ENCODE measurements at places on chromosomes 3 and 15.

- no peak overlapping the region for H3K4me3 ChIP-seq
- H3K4me1 ChIP-seq, result peaks cover 7% of the 10 kb centered on the region
- peaks cover 11% of the 10 kb centered on the region for H3K27me3 ChIP-seq
- H3K36me3 ChIP-seq, result no peaks in the 10 kb centered on the region
Observed at GRCh38 chr15:74604983-74605794, 10.4 kb upstream of the CLK3 start.

- no peaks in the 10 kb centered on the region for H3K27me3 ChIP-seq
- H3K4me3 ChIP-seq, result no peak overlapping the region
- DNase-seq, result peak; percentile 92
- peak overlapping the region; percentile 85 for H3K27ac ChIP-seq
- no peaks in the 10 kb centered on the region for H3K36me3 ChIP-seq
- H3K4me1 ChIP-seq, result peaks cover 69% of the 10 kb centered on the region
Observed at GRCh38 chr15:74389241-74390048, 22.0 kb upstream of the CYP11A1 start.

GRCh38 chr3:4043867-4044575 lies 244.8 kb downstream of the LRRN1 start:
- no peaks in the 10 kb centered on the region for H3K27me3 ChIP-seq
- H3K4me3 ChIP-seq, result no peak overlapping the region
- no peak overlapping the region for H3K27ac ChIP-seq

DNA sequence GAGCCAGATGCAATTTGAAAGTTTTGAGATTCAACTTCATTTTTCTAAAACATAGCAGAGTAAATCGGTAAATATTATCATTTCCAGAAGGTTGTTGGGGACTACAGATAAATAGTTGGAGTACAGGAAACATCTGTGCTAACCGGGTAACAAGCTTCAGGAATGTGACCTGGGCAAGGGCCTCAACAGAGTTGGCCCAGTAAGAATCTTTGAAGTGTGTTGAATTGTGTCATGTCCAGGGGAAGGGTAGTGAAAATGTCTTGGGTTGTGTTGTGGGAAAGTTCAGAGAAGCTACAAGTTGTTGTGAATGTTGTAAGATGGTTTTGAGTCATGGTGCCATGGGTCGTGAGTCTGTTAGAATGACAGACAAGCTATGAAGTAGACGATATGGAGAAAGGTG lies 35.7 kb downstream of the SQOR start:
- no peak overlapping the region for H3K27ac ChIP-seq
- H3K36me3 ChIP-seq, result no peaks in the 10 kb centered on the region
- H3K4me3 ChIP-seq, result no peak overlapping the region

DNA sequence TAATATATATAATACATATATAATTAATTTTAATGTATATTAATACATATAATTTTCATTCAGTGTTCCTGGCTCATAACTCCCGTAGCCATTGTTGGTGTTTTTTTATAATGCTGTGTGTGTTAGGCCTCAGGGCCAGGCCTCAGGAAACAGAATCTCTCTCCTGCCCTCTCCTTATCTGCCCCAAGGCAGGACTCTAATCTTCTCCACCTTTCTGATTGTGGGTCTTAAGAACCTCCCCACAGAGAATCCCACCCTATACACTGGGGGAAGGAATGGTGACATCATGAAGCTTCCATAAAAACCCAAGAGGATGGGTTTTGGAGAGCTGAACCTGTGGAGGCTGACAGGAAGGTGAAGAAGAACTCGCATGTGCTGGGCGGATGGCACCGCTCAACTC lies 4.0 kb upstream of the FMN1 start:
- no peak for DNase-seq
- peaks cover 8% of the 10 kb centered on the region for H3K4me1 ChIP-seq
- H3K4me3 ChIP-seq, result no peak overlapping the region
- peaks cover 8% of the 10 kb centered on the region for H3K27me3 ChIP-seq

DNA sequence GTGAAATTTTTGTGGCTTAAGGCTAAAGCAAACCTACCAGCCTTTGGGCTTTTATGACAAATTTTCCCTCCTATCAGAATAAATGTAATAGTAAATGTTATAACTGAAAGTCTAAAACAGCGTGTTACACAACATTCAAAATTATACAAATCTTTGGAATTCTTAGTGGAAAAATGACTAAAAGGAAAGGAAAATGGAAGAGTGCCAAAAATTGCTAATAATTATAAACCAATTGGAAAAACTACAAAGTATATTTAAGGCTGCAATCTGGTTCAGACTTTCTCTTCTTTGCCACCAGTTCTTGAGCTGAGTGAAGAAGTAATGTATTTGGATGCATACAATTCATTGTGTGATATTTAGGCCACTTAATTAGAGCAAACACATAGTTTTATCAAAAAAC lies 45.6 kb upstream of the PHLDB2 start:
- no peaks in the 10 kb centered on the region for H3K27me3 ChIP-seq
- no peaks in the 10 kb centered on the region for H3K36me3 ChIP-seq
- no peak overlapping the region for H3K27ac ChIP-seq
- no peak overlapping the region for H3K4me3 ChIP-seq
- no peaks in the 10 kb centered on the region for H3K4me1 ChIP-seq
- no peak for DNase-seq

- no peak overlapping the region for H3K27ac ChIP-seq
- H3K27me3 ChIP-seq, result no peaks in the 10 kb centered on the region
Observed at GRCh38 chr3:127410137-127410488, 122.3 kb upstream of the PRR20G start.

DNA sequence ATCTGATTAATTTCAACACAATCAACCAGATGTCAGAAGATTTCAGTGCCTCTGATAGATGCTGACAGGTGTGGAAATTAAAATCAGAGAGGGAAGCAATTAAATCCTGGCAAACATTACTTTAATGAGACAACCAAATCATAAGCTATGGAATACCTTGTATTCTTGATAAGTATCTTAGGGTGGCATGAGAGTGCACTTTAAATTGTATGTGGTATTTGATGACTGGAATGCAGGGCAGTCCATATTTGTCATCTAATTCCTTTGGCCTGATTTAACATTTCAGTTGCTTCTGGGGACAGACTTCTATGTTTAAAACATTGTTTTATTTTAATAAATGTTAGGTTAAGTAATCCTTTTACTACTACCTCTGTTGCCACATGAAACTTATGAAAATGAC lies 184.1 kb downstream of the LPP start:
- H3K36me3 ChIP-seq, result no peaks in the 10 kb centered on the region
- no peak for DNase-seq
- no peaks in the 10 kb centered on the region for H3K4me1 ChIP-seq
- no peak overlapping the region for H3K4me3 ChIP-seq

DNA sequence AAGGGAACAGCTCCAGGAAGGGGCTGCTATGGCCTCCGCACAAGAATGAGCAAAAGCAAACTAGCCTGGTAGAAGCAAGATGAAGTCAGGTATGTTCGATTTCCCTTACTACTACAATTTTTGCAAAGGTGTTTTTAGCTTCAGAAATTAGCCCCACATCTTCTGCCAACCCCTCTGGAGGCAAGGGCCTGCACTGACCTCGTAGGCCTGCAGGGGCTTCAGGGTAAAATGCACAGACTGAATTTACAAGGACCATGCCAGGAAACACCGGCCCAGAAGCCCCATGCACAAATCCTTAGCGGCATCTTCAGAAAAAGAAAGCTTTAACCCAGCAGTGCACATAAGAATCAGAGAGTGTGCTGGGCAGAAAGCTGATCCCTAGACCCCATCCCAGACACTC lies 53.0 kb downstream of the SLC6A1 start:
- H3K36me3 ChIP-seq, result no peaks in the 10 kb centered on the region
- DNase-seq, result no peak
- no peaks in the 10 kb centered on the region for H3K4me1 ChIP-seq
- H3K27ac ChIP-seq, result no peak overlapping the region
- H3K27me3 ChIP-seq, result peaks cover 3% of the 10 kb centered on the region

DNA sequence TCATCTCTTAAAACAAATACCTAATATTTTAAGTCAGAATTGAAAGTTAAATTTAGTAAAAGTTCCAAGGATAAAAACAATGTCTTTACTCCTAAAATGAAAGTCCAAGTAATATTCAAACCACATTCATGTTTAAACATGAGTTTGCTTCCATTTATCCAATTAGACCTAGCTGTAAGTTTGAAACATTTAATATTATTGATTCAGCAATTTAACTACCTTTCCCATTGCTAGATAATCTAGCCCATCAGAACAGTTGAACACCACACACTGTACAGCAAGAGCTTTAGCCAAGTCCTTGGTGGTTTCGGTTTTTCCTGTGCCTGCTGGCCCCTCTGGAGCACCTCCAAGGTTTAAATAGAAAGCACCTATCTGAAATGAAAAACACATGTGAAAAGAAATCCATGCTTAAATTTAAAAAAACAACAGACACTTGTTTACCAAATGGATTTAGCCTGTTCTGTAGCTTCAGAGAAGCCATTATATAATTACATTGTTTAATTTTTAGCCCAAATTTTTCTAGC lies 97.8 kb downstream of the DNAH12 start:
- H3K4me1 ChIP-seq, result peaks cover 9% of the 10 kb centered on the region
- peak overlapping the region; percentile 42 for H3K27ac ChIP-seq
- H3K36me3 ChIP-seq, result no peaks in the 10 kb centered on the region
- no peak overlapping the region for H3K4me3 ChIP-seq
- peak; percentile 38 for DNase-seq
- no peaks in the 10 kb centered on the region for H3K27me3 ChIP-seq

DNA sequence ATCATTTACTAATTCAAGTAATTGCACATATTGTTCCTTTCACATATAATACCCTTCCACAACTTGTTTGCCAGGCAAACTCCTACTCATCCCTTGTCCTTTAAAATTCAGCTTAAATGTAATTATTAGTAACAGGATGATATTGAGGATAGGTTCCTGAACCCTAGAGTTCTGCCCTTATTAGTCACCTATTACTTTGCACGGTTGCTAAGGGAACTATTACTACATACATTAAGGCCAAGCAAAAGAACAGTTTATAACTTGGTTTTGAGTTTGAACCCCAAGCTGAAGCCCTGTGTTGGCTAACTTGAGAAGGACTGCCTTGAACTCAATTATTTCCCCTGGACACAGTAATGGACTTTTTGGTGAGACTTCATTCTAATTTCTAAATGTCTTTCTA lies 529.7 kb downstream of the IGSF11 start:
- no peaks in the 10 kb centered on the region for H3K36me3 ChIP-seq
- H3K27me3 ChIP-seq, result no peaks in the 10 kb centered on the region
- H3K4me1 ChIP-seq, result no peaks in the 10 kb centered on the region
- no peak overlapping the region for H3K4me3 ChIP-seq
- no peak for DNase-seq

DNA sequence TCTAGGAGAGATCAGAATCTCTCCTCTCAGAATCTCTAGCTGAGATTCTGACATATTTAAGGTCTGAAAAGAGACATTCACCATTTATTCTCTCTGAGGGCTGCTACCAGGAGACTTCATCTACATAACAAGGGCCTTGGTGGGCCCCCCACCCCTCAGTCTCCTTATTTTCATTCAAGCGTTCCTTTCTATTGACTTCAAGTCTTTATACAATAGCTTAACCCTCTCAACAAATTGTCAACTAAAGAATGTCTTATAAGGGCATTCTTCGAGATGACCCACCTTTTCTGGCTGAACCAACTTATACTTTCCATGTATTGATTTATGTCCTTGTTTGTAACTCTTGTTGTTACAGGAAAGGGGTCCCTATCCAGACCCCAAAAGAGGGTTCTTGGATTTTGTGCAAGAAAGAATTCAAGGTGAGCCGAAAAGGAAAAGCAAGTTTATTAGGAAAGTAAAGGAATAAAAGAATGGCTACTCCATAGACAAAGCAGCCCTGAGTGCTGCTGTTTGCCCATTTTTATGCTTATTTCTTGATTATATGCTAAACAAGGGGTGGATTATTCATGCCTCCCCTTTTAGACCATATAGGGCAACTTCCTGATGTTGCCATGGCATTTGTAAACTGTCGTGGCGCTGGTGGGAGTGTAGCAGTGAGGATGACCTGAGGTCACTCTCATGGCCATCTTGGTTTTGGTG lies 209.5 kb upstream of the ALCAM start:
- no peak for DNase-seq
- H3K4me3 ChIP-seq, result no peak overlapping the region
- H3K27me3 ChIP-seq, result no peaks in the 10 kb centered on the region
- H3K27ac ChIP-seq, result no peak overlapping the region
- H3K4me1 ChIP-seq, result no peaks in the 10 kb centered on the region

GRCh38 chr3:50502584-50503423 lies 630 bp downstream of the CACNA2D2 start:
- peaks cover 55% of the 10 kb centered on the region for H3K27me3 ChIP-seq
- peak overlapping the region; percentile 18 for H3K4me3 ChIP-seq
- no peak for DNase-seq
- H3K36me3 ChIP-seq, result no peaks in the 10 kb centered on the region

DNA sequence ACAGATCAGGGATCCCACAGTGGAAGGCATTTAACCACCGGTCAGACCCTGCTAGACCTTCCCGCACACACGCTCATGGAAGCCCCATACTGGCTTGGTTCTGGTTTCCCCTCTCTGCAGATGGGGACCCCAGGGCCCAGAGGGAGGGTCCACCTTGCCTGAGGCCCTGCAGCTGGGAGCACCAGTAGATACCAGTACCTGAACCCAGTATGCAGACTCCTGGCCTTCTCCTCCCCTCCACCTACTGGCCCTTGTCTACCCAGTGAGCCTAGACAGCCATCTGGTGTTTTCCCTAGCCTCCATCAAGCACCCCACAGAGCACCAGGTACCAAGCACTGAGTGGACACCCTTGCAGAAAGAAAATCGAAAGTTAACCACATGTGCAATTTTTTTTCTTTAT lies 65.1 kb downstream of the MEGF11 start:
- H3K4me1 ChIP-seq, result no peaks in the 10 kb centered on the region
- DNase-seq, result no peak
- H3K27ac ChIP-seq, result no peak overlapping the region
- peaks cover 18% of the 10 kb centered on the region for H3K27me3 ChIP-seq
- H3K36me3 ChIP-seq, result no peaks in the 10 kb centered on the region

GRCh38 chr3:97763586-97764406 lies 762 bp upstream of the ARL6 start:
- no peaks in the 10 kb centered on the region for H3K4me1 ChIP-seq
- H3K27me3 ChIP-seq, result no peaks in the 10 kb centered on the region
- H3K36me3 ChIP-seq, result no peaks in the 10 kb centered on the region
- DNase-seq, result peak; percentile 2
- peak overlapping the region; percentile 81 for H3K4me3 ChIP-seq

- H3K36me3 ChIP-seq, result no peaks in the 10 kb centered on the region
- H3K4me3 ChIP-seq, result no peak overlapping the region
- H3K27me3 ChIP-seq, result no peaks in the 10 kb centered on the region
- H3K27ac ChIP-seq, result no peak overlapping the region
- DNase-seq, result no peak
Observed at GRCh38 chr3:70150599-70150998, 151.1 kb downstream of the SAMMSON start.

DNA sequence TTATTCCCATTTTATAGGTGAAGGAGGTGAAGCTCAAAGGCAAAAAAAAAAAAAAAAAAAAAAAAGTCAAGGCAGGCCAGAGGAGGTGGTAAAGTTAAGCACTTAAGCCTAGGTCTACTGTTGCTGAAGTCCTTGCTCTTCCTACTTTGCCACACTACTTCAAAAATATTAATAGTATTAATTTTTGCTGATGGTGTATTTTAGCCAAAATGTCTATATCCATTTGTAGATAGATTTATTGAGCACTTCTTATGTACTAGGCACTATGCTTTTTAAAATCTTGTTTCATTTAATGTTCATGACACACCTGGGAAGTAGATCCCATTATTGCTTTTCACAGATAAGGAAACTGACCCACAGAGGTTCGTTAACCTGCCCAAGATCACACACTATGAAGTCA lies 247.1 kb upstream of the P2RY1 start:
- H3K4me3 ChIP-seq, result no peak overlapping the region
- peaks cover 9% of the 10 kb centered on the region for H3K4me1 ChIP-seq
- H3K36me3 ChIP-seq, result no peaks in the 10 kb centered on the region
- no peak for DNase-seq
- no peak overlapping the region for H3K27ac ChIP-seq

GRCh38 chr3:42683875-42684598 lies 1.3 kb upstream of the KLHL40 start:
- peak; percentile 98 for DNase-seq
- H3K36me3 ChIP-seq, result no peaks in the 10 kb centered on the region
- H3K27me3 ChIP-seq, result peaks cover 54% of the 10 kb centered on the region
- no peak overlapping the region for H3K4me3 ChIP-seq
